Esophagus mucosa (tissue), 1 donor: ENCODE measurements at places on chromosomes 13 and 19. TPM values are rescaled to one million over a fixed set of nuclear protein-coding genes. Genes with fewer than 3 reads are reported as not detected.

OR7D2 gene
- not detected for total RNA-seq

OLFM2 gene
- 5.1 TPM for total RNA-seq

LHFPL6 gene
- total RNA-seq = 3.3 TPM

SLITRK6 gene
- total RNA-seq = 4.0 TPM

PLK5 gene
- not detected for total RNA-seq

LEUTX gene
- total RNA-seq = not detected

- ATAC-seq = peak; percentile 43
These were observed at the start of gene CHST8 for GRCh38 chr19:33621811-33622504. Gene CHST8 (plus strand): TSS chr19:33621953. CDS start chr19:33689262, 67,309 bp downstream.

- ATAC-seq = no peak
These were observed 56.1 kb upstream of the F7 start for GRCh38 chr13:113049521-113049941.

DNA sequence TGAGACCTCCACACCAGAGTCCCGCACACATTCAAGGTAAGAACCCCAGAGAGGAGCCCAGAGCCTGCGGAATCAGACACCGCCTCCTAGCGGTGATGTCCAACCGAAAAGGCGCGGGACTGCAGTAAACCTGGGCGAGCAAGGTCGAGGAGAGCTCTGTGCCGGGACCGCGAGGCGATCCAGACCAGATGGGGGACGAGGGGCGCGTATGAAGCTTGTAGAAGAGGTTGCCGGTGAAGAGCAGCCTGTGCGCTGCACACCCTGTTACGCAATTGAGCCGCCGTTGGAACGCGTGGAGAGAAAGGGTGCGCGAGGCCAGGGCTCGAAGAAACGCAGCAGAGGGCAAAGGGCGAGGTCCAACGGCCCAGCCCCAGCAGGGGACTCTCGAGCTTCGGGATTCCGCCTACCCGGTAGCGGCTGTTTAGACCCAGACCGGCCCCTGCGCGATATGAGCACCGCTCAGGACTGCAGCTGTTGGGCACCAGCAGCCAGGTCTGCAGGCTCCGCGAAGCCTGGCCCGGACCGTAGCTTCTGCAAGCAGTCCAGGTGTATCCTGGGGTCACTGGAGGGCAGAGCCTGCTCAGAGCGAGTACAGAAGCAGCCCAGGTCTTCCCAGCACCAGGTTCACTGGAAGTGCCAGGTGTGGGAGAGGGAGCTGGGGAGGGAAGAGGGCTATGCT lies 65.9 kb upstream of the ZNF599 start:
- ATAC-seq = peak; percentile 23

- no peak for ATAC-seq
These were observed 12.3 kb downstream of the FAM187B start for GRCh38 chr19:35216016-35216832.

DNA sequence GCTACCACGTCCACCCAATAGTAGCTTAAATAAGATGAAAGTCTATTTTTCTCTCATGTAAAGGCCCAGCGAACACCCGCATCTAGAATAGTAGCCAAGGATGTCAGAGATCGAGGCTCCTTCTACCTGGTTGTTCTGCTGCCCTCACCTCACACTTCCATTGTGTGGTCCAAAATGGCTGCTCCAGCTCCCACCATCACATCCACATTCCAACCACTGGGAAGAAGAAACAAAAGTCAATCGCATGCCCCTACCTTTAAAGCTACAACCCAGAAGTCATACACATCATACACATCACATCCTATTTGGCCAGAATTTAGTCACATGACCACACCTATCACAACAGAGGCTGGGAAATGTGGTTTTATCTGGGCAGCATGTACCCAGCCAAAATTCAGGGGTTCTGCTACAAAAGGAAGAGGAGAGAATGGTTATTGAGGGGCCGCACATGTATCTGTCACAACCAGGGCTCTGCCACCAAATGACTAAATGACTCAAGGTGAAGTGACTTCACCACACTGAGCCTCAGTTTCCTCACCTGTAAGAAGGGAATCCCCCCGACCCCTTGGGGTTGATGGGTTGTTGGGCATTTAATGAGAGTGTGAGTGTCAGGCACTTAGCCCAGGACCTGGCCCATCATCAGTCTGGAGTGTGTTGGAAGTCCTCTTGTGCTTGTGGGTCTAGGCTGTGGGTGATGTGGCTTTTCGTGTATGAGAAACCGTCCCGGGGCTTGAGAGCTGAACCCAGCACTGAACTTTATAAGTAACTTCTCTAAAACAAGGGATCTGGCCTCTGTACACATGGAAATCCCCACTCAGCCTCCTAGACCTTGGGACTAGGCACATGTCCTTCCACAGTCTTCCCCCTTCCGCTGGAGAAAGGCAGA lies 10.2 kb upstream of the CBLC start:
- no peak for ATAC-seq

GRCh38 chr13:46124531-46124966 lies 19.7 kb upstream of the CPB2 start:
- no peak for ATAC-seq

GRCh38 chr13:22717036-22717435 lies 463.7 kb upstream of the SGCG start:
- ATAC-seq = no peak

DNA sequence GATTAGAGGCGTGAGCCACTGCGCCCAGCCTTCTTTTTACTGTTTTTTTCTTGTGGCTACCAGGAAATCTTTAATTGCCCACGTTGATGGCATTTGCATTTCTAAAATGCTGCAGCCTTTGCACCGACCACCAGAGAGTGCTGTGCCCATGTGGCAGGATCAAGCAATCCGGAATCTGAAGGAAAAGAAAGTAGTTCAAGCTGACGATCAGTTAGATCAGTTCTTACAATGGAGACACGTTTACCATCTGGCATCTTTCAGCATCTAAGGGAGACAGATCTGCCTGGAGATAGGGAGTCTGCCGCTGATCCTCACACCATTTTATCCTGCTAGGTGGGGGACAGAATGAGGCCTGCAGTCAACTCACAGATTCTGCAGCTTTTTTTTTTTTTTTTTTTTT lies 19.9 kb downstream of the TINCR start:
- ATAC-seq = peak; percentile 77

DNA sequence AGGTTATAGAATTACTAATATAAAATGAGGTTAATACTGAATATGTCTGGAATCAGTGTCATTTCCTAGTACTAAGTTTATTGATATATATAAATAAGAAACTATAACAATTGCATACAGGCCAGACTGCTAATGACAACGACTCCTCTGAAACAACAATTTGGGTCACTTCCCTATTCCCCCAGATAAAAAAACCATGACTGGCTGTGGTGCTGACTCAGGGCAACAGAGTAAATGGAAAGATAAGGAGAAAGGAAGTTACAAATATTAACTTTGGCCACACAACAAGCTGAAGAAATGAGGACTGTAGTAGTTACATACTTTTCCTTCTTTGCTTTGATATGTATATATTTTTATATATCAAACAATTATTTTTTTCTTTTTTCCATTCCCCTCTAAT lies 263.7 kb upstream of the PCDH9 start:
- no peak for ATAC-seq

- ATAC-seq = no peak
These were observed 8.0 kb downstream of the WDR18 start for GRCh38 chr19:991932-992669.

DNA sequence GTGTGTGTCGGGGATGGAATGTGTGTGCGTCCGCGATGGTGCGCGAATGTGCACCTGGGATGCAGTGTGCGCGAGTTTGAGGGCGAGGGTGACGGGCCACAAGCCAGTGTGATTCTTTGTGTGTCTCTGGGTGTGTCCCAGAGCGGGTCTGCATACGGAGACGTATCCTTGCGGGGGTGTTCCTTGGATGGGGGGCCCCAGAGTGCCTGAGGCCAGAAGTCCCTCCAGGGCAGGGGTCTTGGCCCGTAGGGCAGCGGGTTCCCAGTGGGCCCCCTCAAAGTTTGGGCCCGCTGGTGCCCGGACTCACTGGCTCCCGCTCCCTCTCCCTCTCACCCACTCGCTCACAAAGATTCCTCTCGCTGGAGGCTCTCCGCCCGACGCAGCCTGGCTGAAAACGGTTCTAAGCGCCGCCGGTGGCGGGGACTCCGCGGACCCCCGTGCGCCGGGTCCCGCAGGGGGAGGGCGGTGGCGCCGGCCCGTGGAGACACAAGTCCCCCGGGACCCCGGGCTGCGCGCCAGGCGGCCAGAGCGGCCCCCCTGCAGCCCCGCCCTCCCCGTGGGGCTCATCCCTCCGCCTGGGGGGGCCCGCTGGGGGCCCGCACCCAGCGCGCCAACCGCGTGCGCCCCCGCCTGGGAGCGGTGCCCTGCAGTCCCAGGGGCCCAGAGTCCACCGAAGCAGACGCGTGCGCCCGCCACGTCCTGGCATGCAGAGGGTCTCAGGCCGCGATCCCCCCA lies 886 bp downstream of the CRLF1 start:
- ATAC-seq = no peak
